Suppressor macrophage (primary cell): ENCODE measurements at places on chromosomes 7 and 10.

DNA sequence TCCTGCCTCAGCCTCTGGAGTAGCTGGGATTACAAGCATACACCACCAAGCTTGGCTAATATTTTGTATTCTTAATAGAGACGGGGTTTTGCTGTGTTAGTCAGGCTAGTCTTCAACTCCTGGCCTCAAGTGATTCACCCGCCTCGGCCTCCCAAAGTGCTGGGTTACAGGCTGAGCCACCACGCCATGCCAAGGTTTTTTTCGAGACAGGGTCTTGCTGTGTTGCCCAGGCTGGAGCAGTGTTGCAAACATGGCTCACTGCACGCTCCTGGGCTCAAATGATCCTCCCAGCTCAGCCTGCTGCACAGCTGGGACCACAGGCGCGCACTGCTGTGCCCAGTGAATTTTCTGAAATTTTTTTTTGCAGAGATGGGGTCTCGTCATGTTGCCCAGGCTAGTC is 3.3 kb upstream of the SEC31B start:
- no peak for DNase-seq

GRCh38 chr7:82985144-82985802 is 177.4 kb downstream of the PCLO start:
- DNase-seq, result no peak

GRCh38 chr7:111727905-111728634 is 165.8 kb upstream of the IMMP2L start:
- no peak for DNase-seq

GRCh38 chr10:35300063-35300699 is 36.1 kb upstream of the CCNY start:
- DNase-seq, result peak; percentile 56

DNA sequence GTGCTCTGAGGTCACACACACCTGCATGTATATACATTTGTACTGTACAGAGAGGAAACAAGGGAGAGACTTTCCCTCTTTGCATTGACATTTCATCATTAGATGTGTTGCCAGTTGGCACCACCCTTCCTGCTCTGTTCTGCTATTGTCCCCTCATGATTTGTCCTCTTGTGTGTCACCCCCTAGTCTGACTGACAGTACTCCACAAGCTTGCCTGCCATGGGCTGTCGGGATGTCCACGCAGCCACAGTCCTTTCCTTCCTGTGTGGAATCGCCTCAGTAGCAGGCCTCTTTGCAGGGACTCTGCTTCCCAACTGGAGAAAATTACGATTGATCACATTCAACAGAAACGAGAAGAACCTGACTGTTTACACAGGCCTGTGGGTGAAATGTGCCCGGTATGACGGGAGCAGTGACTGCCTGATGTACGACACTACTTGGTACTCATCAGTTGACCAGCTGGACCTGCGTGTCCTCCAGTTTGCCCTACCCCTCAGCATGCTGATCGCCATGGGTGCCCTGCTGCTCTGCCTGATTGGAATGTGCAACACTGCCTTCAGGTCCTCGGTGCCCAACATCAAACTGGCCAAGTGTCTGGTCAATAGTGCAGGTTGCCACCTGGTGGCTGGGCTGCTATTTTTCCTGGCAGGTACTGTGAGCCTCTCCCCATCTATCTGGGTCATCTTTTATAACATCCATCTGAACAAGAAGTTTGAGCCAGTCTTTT is 9.4 kb downstream of the CLDN12 start:
- DNase-seq, result no peak

DNA sequence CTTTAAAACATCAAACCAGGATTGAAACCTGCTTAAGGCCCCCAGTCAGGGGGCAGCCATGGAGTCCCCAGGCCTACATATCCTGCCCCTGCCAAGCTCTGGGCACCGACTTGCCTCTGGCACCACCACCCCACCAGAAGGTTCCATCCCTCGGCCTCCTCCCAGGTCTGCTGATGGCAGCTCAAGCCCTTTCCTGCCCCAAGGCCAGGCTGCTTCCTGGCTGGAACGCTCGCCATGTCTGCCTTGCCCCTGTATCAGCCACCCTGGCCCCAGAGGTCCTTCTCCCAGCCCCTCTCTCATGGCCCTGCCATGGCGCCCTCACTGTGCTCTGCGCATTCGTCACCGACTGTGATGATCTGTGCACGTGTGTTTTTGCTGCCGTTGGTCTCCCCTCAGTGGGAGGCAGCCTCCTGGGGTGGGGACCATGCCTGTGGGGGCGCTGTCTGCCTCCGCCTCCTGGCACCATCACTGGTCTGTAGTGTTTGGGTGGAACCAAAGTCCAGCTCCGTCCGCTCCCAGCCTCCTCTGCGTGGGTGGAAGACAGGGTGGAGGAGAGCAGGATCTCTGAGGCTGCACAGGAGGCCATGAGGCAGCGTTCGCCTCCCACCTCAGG is 3.2 kb downstream of the DPYSL4 start:
- no peak for DNase-seq

DNA sequence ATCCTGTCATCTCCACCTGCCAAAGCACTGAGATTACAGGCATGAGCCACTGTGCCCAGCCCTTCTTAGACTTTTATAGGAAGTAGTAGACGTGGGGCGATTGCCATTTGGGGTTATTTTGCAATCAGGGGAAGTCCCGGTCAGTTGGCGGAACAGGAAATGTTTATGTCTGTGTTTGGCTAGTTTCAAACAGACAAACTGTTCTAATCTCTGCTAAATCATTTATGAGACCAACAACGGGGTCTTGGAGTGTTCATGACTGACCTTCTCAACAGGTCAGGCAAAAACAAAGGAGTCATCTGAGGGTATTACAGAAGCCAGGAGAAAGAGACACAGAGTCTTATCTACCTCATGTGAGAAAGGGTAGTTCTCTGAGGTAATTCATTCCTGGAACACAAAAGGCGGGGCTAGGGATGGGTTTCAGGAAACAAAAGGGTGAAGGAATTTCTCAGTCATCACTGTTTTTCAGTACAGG is 6.6 kb upstream of the TPK1 start:
- peak; percentile 93 for DNase-seq

DNA sequence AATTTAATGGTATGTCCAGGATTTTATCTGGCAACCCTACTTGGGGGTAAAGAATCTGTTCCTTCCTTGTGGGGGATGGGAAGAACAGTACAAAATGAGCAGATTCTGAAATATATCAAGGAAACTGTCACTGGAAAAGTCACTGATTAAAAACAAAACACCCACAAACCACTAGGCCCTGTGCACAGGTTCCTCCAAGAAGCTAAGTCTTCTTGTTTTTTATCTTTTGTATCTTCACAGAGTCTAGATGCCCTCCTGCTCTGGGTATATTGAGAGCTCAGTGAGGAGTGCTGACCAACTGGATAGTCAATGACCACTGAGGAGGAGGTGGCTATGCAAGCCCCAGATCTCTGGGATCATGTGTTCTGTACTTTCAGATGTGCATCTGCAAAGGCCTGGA is 86.8 kb upstream of the ANKRD1 start:
- DNase-seq, result no peak

- DNase-seq, result no peak
Measured at GRCh38 chr7:86643561-86644281, at the start of gene GRM3. GRM3 (plus strand) TSS chr7:86643909; CDS start chr7:86765146, 121,237 bp downstream.

- DNase-seq, result no peak
Measured at GRCh38 chr7:43377196-43377960, 205.5 kb upstream of the STK17A start.

GRCh38 chr10:58733436-58733835 is 220.8 kb downstream of the BICC1 start:
- DNase-seq, result no peak

DNA sequence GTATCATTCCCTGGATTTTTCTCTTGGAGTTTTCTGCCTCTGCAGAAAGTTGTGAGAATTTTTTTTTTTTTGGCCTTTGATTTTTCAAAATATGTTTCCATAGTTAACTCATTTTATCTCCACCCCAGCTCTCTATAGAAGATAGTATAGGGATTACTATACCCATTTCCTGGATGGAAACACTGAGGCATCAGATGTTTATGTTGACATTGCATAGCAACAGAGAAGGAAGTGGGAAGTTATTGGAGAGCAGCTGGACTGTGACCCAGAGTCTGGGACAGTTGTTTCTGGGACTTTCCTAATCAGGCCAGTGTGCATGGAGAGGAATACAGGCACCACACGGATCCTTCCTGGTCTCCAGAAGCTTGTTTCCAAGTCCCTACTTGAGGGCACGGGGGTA is 158.0 kb downstream of the CDH23 start:
- DNase-seq, result peak; percentile 37

DNA sequence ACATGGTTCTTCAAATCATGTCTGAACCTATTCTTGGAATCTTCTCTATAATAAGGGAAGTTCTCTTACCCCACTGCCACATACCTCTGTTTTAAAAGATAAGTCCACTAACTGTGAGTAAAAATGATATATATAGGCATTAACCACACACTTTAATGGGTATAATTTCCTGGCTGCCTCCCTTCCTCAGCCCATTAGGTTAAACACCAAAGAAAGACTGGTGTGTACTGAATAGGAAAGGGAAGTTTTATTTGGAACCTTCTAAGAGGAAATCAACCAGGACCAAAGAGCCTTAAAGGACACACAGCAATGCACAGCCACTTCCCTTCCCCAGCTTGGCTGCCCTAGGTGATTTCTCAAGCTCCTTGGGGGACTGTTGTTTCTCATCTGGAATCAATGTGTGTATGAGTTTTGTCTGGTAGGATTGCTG is 5.0 kb upstream of the WBP1L start:
- DNase-seq, result peak; percentile 58

DNA sequence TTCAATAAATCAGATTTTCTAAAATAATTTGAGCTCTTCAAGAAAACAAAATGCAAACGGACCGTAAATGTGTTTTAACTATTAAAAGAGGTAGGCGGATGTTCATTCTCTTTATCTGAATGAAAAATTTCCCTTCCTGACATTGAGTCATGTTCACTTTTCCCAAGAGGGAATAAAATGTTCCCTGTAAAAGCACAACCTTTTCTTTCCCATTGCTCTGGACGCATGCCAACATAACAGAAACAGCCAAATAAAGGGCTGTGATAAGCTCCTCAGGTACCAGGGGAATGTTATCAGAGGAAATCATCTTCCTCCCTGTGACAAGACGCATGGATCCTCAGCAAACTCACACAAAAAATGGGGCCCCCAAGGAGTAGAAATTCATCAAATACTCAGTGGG is 251.8 kb downstream of the MTERF1 start:
- DNase-seq, result no peak

GRCh38 chr7:26328498-26329390 is 37.1 kb downstream of the SNX10 start:
- DNase-seq, result peak; percentile 26

- peak; percentile 76 for DNase-seq
Measured at GRCh38 chr10:29486433-29486832, 148.3 kb downstream of the SVIL start.

DNA sequence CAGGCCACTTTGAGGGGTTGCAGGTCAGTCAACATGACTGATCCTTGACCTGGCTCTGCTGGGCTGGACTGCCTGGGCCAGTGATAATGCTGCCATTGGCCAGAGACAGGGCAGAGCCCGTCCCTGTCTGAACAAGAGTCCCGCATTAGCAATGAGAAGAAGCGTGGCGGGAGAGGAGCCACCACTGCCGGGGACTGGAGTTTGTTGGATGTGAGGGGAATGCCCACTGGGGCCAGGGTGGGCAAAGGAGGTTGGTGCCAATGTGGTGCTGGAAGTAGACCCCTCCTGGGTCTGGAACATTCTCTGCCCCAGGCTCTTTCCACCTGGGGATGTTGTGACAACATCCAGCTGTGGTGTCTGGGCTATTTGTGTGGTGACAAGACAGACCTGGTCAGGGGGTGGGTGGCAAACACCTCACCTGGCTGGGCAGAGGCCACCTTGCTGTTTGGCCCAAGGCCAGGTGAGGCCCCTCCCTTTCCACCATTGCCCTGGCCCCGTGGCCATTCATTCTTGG is 7.6 kb downstream of the SAP25 start:
- DNase-seq, result no peak

DNA sequence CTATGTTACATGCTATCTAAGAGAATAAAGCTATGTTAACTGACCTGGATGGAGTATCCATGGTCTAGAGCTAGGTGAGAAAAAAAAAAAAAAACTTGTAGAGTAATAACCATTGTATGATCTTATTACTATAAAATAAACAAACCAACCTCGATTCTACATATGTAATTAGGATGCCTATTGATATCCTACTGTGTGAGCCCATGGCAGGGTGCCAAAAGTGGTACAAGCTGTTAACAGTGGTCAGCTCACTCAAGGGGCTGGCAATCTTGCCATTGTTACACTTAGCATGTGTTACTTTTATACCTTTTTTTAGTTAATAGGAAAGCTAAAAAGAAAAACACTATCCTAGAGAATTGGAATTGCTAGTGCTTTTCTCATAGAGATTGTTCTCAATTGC is 13.5 kb upstream of the IL6 start:
- DNase-seq, result no peak

DNA sequence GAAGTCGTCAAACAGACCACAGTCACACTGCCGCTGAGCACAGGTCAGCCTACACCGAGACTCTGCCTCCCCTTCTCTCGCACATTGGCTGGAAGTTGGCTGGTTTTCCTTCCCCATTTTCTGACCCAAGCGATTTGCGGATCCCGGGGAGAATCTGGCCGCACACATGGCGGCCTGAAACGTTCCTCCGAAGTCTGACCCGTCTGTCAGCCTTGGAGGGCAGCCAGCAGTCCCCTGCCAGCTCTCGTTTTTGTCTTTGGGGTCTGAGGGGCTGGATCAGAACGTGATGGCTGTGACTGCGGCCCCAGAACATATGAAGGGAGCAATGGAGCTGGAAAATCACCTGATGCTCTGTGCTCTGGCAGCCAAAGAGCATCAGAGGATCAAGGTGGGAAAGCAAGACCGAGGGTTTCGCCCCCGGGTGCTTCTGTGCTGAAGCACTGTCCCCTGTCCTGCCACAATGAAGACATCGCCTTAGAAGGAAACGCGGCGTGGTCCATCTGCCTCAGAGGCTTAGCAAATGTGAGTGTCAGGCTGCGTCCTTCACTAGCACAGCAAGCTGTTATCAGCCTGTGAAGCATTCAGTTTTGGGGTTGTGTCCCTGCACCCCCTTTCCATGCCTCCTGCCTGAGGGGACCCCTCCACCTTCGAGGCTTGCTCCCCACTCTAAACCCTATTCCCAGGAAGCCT is 119.3 kb upstream of the SHH start:
- no peak for DNase-seq

DNA sequence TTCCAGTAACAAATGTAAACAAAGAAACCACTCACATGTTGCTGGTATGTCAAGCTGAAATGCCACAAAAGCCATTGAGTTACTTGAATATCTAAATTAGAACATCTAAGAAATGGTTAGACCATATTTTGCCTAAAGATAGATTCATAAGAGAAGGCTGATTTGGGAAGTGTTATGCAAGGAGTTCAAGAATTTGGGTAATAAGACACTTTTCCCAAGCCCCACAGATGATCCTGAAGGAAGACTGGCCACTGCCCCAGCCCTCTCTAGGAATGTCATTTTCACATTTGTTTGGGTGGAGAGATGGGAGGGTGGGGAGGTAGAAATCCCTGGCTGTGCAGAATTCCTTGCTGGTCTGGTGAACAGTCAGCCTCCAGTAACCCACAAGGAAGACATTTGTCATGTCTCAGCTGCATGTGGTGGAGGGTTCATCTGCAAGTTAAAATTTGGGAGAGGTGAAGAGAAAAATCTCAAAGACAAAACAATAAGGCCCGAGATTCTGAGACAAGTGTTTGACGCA is 427.2 kb upstream of the KLF6 start:
- no peak for DNase-seq
